Left renal cortex interstitium (tissue), 4 donors: ENCODE measurements at places on chromosomes 7 and 10. TPM values are rescaled to one million over a fixed set of nuclear protein-coding genes. Genes with fewer than 3 reads are reported as not detected.

DLG5 gene
- polyA plus RNA-seq: 53.8 TPM

SGMS1 gene
- polyA plus RNA-seq: 55.8 TPM

SVOPL gene
- 3.9 TPM for polyA plus RNA-seq

LEP gene
- 0.35 TPM for polyA plus RNA-seq

ST8SIA6 gene
- polyA plus RNA-seq: 1.3 TPM

CLRN3 gene
- 21.5 TPM for polyA plus RNA-seq

CAMK1D gene
- polyA plus RNA-seq: 10.5 TPM

TPK1 gene
- 8.9 TPM for polyA plus RNA-seq

DPP6 gene
- 53.4 TPM for polyA plus RNA-seq

HK1 gene
- polyA plus RNA-seq: 52.4 TPM

AQP1 gene
- polyA plus RNA-seq: 224 TPM

CDC14C gene
- 0.05 TPM for polyA plus RNA-seq

GGCT gene
- polyA plus RNA-seq: 82.2 TPM

COBL gene
- 18.5 TPM for polyA plus RNA-seq

SCIN gene
- polyA plus RNA-seq: 120 TPM

COL26A1 gene
- 36.3 TPM for polyA plus RNA-seq

CCDC172 gene
- not detected for polyA plus RNA-seq

SAMD9L gene
- 5.1 TPM for polyA plus RNA-seq

GALNT17 gene
- 4.5 TPM for polyA plus RNA-seq

HOXA4 gene
- polyA plus RNA-seq: 18.9 TPM

CLCN1 gene
- 0.16 TPM for polyA plus RNA-seq
